ENCODE measurements at places on chromosomes 11 and 22.

DNA sequence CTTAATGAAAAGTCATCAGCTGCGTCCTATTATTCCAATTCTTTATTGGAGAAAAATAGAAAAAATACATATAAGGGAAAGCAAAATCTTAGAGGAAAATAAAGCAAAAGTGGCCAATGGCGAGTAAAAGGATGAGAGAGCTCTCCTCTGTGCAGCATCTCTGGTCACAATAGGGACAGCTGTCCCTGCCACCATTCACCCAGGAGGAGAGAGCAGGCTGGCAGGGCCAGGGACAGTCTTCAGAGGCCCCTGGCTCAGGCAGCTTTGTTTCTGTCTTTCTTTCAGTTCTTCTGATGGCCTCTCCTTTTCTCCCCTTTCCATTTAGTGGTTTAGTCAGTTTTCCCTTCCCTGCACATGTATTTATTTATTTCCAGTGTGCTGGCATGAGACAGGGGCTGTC lies 941.3 kb downstream of the NTM start:
- no peak for DNase-seq

- DNase-seq, result peak; percentile 68
These were observed 34.2 kb downstream of the MRGPRD start for GRCh38 chr11:68946416-68947090.

- DNase-seq, result peak; percentile 50
These were observed 7.5 kb upstream of the SYT8 start for GRCh38 chr11:1827095-1827813.

- DNase-seq, result peak; percentile 71
These were observed 27.9 kb upstream of the OAF start for GRCh38 chr11:120182790-120183491.
